ENCODE measurements at places on chromosomes 2 and 18.

DNA sequence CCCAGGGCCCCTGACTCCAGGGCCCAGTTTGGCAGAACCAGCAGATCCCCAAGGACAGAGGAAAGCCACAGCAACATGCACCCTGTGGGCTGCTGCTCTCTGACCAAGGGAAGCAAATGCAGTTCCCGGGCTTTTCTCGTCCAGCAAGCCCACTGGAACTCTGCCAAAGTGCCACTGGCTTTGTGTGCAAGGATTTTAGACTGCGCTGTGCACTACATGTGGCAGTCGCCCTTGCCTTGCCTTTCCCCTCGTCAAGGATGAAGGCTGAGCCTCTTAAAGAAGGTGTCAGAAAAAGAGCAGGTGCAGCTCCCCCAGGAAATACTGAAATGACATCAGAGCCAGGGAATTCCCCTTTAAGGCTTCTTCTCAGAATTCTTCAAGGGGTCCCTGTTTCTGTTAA is 199.2 kb downstream of the TFCP2L1 start:
- DNase-seq = no peak

DNA sequence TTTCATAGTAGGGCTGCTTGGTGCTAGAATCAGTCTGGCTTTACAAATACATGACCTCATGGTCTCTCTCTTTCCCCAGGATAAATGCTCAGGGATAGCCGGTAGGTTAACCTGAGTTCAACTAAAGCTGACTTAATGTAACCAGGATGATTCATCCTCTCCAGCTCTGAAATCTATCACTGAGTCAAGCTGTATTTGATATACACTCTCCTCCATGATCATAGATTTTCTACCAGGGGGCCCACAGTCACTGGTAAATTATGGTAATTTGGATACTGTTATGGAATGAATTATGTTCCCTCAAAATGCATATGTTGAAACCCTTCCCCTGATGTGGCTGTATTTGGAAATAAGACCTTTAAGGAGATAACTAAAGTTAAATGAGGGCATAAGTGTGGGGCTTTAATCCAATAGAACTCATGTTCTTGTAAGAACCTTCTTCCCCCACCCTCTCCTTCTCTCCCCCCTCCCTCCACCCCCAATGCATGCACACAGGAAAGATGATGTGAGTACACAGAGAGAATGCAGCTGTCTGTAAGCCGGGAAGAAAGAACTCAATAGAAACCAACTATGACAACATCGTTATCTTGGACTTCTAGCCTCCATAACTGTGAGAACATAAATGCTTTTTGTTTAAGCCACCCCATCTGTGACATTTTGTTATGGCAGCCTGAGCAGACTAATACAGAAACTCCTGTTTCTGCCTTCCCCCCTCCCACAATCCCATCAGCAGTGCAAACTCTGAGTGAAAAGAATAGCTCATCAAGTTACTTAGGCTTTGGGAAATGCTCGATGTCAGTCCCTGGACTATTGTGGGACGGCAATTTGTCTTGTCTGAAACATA is 134.9 kb upstream of the KYNU start:
- no peak for DNase-seq

DNA sequence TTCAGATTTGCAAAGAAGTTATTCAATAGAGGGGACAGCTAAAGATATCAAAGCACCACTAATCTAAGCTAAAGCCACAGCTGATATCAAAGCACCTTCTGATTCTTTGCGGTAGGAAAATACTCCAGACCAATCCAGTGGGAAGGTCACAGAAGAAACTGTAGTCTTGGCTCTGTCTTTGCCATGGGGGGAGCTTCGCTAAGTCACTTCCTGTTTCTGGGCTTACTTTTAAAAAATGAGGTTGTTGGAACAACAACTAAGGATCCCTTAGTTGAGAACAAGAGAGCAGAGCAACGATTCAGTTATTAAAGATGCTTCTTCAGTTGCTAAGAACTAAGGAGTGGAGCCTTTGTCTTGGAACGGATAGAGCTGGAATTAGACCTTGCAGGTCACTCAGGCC is 12.2 kb downstream of the LPIN1 start:
- peak; percentile 23 for DNase-seq

DNA sequence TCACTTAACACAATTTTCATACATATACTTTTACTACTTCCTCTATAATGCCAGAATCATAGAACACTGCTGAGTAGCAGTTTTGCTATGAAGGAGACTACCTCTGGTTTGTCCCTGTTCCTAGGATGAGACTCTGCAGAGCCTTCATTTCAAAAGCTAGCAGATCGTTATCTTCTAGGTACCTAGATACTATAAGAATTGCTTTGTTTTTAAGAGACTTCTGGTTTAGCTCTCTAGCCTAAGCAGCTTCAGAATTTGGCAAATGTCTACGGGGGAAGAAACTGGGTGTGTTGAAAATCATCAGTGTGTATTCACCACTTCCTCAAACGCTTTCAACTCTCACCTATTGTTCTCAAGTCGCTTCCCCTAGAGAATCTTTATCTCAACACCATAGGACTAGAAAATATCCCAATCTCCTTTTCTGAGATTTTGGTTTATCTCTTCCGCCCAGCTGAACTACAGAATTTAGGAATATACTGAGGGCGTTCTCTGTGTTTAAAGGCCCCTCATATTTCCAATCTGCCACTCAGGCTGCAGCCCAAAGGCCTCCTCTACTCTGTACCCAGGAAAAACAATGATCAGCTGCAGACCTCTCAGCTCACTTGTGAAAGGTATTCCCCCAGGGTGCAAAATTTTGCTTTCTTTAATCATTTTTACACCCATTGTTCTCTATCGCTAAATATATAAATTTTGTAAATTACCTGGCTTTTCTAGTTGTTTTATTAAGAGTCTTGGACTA is 28.7 kb downstream of the SMAD2 start:
- DNase-seq = peak; percentile 76

DNA sequence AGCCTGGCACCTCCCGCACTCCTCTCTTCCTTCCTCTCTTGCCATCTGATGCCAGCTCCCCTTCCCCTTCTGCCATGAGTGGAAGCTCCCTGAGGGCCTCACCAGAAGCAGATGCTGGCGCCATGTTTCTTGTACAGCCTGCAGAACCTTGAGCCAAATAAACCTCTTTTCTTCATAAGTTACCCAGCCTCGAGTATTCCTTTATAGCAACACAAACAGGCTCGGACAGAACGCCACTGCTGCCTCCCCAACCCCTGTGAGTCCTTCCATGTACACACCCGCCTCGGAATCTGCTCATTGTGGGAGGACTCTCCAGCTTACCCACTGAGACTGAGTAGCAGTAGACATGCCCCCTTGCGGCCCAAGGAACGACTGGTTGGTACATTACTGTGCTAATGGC is 8.3 kb upstream of the RPS7 start:
- no peak for DNase-seq

Measured in Kasumi-1 (cell line).